ENCODE measurements at places on chromosomes 7 and 10.

DNA sequence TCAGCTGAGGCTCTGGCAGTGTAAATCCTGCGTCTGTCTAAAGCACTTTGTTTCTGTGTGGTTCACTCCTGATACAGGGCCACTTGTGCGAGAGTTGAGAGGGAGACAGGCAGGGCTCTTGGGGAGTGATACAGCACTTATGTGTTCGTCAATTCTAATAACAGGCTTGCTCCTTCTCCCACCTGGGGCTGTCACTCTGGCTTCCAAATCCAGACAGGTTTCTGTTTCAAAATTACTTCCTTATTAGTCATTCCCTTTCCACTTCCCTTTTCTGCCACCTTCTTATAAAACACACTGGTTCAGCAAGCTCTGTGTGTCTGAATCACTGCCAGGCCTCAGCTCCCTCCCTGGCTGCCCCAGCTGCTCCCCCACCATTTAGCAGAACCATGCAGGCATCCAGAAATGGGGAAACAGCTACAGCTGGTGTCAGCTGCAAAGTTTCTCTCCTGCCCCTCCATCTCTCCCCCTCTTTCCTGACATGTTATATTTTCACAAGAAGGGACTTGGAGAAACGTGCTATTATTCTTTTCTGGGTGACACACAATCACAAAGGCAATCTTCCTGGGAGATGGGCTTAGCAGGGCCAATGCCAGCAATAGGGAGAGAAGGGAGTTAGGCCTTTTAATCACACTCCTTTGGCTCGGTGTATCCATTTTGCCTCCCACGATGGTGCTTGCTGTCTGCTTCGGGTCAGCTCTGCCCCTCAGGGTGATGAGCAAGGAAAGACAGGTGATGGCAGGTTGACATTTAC is 58.4 kb upstream of the ZNRF2 start:
- DNase-seq: no peak

DNA sequence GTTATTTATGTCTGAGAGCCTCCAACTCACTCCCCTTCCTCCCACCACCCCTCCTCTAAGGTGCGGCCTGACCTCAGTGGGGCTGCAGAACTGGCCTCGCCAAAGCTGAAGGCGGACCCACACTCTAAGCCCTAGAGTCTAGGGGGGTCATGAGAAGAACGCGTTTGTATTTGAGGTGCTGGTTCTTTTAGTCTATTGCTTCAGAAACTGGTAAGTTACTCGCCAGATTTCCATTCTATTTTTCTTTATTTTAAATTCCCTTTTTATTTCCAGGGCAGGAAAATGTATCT is 357.5 kb downstream of the DNAJB6 start:
- no peak for DNase-seq

DNA sequence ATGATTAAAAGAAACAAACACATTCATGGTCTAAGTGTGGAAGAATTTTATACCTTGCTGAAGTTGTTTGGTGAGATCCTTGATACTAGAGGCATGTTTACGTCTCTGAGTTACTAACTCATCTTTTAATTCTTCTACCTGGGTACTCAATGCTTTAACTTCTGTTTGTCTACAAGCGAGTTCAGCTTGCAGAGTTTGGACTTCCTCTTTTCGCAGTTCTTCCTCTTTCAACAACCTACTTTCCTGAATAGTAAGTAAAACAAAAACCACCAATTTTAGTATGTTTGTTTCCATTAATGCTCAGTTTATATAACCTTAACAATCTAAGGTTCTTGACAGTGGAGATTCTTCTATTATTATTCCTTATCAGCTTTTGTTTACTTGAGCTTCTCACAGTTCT is 42.9 kb downstream of the CCDC186 start:
- no peak for DNase-seq

GRCh38 chr7:105897999-105898398 is 21.6 kb upstream of the ATXN7L1 start:
- DNase-seq: no peak

GRCh38 chr10:51905032-51905431 is 205.6 kb upstream of the CSTF2T start:
- DNase-seq: no peak

GRCh38 chr7:147071536-147071935 is 954.9 kb downstream of the CNTNAP2 start:
- no peak for DNase-seq

DNA sequence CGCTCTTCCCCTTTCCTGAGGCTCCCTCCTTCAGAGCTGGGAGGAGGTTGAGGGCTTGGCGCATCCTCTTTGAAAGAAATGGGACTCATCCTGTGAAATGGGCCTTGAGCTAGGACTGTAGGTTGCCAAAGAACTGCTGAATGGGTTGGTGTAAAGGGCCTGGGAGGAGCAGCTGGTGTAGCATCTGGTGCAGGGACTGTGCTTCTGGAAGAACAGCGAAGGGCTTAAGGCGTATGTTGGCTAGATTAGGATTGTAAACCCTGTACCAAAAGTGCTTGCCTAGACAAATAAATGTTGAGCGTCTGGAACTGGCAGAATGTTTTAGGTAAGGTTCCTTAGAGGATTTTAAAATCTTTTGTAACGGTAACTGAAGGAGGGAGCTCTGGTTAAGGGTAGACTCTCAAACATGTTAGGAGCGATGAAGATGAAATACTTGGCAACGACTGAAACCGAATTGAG is 563 bp downstream of the STAM start:
- no peak for DNase-seq

GRCh38 chr7:104979167-104979841 is 34.7 kb upstream of the KMT2E start:
- DNase-seq: no peak
